ENCODE measurements at places on chromosomes 4 and X.

DNA sequence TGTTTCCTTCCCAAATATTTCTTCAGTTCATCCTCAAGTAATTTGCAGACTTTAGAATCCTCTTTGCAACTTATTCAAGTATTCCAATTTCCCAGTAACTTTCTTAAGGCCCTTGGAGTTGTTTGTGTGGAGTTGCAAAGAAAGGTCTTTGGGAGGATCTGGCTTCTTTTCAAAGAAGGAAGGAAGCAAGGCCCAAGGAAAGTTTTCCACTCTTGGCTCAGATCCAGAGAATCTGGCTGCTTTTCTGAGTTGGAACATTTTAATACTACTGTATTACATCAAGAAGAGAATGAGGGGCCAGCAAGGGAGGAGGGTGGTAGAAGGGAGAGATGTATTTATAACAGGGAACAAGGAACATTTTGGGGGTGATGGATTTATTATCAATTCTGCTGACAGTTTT, 10.5 kb downstream of the CDX4 start:
- no peak for DNase-seq

DNA sequence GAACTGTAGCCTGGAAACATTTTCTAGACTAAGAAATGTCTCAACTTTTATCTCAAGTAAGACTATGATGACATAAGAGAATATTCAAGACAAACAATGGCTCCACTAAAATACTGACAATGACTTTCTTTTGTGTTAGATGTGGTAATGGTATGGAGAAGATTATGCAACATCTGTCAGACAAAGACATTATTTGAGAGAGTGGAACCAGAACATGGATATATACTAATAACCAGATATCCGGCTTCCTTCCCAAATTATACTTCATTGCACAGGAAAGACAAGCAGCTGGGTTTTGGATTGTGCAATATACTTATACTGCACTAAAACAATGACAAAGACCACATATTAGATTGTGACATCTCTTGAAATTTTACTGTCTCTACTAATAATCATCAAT, 290.8 kb upstream of the GIMD1 start:
- no peak for DNase-seq

GRCh38 chr4:141896687-141897086, 260.3 kb downstream of the IL15 start:
- no peak for DNase-seq

GRCh38 chrX:45709381-45709780, 508.7 kb upstream of the DIPK2B start:
- no peak for DNase-seq

DNA sequence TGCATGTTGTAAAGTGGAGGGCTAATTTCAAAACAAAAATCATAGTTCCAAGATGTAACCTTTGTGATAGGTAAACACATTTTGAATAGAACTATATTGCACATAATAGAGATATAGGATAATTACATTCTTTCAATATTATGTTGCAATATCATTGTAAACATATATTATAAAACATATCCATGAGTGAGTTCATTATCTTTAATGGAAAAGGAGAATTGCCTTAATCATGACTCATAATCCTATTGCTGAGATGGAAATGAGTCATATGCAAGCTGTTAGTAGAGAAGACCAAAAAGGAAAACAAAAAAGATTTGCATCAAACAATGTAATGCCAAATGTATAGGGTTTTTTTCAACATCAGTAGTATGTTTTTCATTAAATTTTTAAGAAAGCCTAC, 73.7 kb upstream of the WDR44 start:
- no peak for DNase-seq

GRCh38 chr4:84971319-84971932, 4.9 kb upstream of the WDFY3 start:
- DNase-seq: no peak

DNA sequence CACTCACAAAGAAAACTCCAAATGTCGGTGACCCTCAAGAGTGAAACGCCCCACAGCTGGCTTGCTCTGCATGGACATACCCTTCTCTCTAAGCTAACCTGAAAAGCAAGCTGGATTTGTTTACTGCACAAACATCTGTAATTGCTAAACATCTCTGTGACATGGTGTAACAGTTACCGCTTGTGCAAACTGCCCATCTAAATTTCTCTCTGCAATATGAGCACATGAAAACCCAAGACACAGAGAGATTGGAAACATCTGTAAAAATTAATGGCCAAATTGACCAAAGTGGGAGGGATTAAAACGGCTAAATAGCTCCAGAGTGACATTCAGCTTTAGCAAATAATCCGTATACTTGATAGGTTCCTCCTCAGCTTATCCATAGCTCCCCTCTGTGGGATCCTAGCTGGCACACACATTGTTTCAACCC, 155.0 kb upstream of the MAP3K15 start:
- DNase-seq: no peak

DNA sequence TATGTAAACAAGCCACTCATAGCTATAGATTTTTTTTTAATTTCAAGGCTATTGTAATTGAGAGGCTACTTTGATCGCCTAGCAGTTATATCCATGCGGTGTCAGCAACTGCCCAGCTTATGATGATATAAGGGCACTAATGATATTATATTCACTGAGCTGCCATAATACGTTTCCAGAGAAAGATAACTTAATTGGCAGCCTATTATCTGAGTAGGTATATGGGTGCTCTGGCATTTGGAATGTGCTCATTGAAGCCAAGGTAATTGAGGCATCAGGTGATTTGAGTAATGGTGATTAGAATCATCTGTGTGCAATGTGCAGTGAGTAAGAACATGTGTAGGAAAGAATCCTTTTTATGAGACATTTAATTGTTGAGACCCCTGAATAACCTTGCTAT, 490.0 kb downstream of the CENPC start:
- DNase-seq: no peak

- DNase-seq: peak; percentile 84
Observed at GRCh38 chr4:106315968-106316772, at the start of the genes AIMP1 and TBCK. TSS of gene AIMP1 (plus strand) at chr4:106316550. CDS start at chr4:106325010, 8,460 bp downstream. TSS of gene TBCK (minus strand) at chr4:106316209. CDS start at chr4:106308960, 7,249 bp downstream.

GRCh38 chrX:107102980-107103379, 15.6 kb downstream of the RBM41 start:
- no peak for DNase-seq

GRCh38 chr4:189098932-189099696, 841.6 kb upstream of the FRG1 start:
- DNase-seq: no peak

DNA sequence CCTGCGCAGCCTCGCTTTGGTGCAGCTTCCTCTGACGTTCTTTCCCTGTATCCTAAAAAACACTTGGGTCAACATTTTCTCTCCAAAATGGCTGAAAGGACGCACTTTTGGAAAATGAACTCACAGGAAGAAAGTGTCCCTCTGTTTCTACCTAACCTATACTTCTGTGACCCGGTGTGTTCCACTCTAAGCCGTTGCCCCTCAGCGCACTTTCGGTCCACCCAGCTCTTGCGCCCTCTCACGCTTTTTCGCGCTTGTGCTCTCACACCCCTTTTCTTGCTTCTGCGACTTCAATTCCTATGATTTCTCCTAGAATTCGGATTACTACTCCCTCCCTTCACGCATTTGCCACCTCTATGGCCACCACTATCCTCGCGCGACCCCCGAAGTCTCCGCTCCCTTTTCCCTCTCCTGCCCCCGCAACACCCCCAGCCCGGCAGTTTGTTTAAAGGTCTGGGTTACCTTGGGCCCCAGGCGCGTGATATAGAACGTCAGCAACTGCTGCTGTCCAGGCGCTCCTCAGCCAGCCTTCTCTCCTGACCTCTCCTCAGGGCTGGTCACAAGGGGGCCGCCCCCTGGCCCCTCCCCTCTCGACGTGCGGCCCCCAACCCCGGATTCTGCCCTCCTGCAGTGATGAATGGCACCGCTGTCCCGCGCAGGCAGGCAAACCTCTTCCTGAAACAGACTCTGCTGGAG, at the start of gene USP51:
Gene USP51 (minus strand): TSS at position 535 of the 696 bp plus-strand sequence. CDS start 909 bp downstream, outside the sequence.
- DNase-seq: no peak

GRCh38 chrX:153319295-153320046, 2.1 kb downstream of the PNMA6F start:
- no peak for DNase-seq

DNA sequence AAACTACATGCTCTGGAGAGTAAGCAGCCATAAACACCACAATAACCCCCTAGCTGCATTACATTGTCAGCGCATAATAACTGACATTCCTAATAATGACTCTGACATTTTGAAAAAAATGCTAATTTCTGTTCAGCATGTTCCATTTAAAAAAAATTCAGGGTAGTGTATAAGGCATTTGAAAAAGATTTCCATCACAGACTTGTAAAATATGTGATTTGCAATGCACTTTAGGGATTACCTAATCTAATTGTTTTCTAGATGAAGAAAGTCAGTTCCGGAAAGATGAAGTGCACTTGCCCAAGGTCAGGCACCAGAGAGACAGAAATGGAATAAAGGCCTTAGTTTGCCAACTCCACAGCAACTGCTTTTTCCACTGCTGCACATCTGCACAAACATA, 55.3 kb downstream of the FANCB start:
- no peak for DNase-seq

DNA sequence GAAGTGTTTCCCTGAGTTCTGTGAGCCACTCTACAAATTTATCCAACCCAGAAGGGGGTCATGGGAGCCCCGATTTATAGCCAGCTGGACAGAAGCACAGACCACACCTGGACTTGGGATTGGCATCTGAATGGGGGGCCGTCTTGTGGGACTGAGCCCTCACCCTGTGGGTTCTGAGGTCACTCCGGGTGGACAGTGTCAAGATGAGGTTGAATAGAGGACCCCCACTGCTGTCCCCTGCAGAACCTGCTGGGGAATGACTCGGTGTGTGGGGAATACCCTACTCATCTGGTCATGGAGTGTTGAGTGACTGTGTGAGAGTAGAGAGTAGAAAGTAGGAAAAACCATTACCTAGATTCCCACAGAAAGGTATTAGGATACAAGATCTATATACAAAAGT, 67.5 kb downstream of the ZFYVE28 start:
- no peak for DNase-seq

- DNase-seq: no peak
Observed at GRCh38 chrX:10079231-10079630, 77.5 kb upstream of the CLCN4 start.

Measured in stimulated activated CD4-positive, alpha-beta T cell treated with anti-CD3 and anti-CD28 coated beads, TNF-alpha, amount 100 ng/mL, for 24 hours (primary cell).